NCI-H774 (cell line): ENCODE measurements at places on chromosomes 7 and 10.

DNA sequence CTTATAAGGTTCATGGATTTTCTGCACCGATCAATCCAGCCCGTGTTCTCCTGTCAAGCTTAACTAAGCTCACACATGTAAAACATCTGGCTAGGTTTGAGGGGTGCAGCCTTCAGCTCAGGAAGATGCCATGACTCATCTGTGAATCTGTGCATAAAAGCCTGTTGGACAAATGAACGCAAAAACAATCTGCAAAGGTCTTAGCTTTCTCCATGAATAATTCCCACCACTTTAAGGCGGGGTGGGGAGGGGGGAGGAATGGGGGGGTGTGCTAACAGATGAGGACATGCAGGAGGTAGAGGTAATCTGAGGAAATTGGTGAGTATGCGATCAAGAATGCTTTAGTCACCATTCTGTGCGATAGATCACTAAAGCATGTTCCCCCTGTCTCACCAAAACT, 4.8 kb downstream of the DOCK4 start:
- no peak for DNase-seq

DNA sequence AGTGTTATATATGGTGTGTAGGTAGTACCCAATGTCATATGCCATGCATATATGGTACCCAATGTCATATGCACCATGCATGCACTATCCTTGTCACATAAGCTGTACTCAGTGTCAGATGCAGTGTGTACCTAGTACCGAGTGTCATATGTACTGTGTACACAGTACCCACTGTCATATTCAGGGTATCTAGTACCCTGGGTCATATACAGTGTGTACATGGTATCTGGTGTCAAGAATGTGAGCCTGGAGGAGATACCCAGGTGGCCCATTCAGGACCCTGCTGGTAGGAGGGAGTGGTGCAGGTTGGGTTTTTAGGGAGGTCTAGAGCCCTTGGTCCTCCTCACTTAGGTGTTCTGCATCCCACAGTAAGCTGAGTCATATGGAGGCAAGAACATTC, 1.8 kb downstream of the ZMYND11 start:
- no peak for DNase-seq

DNA sequence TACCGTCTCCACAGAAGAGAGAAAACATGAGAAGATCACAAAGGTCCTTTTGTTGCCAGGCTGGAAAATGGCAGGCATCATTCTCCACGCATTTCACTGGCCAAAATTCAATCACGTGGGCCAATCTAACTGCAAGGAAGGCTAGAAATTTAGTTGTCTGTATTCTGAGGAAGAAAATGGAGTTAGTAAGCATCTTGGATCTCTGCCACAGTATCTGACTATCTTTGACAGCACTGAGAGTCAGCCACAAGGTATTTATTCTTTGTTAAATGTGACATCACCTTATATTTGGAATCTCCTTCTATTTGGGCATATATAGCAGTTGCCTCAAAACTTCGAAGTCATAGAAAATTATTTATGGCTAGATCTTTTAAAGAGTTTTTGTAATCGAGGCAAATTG, 213.9 kb downstream of the NSUN6 start:
- DNase-seq: no peak

DNA sequence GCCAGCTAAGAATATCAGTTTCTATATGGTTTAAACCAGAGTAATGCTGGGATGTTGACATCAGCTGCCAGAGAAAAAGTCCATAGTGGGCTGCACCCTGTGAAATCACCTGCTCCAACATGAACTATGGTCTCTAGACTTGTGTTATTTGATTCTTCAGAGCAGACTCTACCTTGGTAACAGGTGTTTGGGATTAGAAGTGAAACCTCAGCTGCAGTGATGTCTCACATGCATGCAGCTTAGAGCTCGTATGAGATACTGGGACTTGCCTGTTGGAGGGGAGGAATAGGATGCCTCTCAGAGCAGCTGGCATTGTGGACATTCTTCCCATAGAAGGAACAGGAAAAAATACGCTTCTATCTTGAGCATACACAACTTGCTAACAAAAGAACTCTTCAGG, 287.1 kb upstream of the CSTF2T start:
- no peak for DNase-seq

DNA sequence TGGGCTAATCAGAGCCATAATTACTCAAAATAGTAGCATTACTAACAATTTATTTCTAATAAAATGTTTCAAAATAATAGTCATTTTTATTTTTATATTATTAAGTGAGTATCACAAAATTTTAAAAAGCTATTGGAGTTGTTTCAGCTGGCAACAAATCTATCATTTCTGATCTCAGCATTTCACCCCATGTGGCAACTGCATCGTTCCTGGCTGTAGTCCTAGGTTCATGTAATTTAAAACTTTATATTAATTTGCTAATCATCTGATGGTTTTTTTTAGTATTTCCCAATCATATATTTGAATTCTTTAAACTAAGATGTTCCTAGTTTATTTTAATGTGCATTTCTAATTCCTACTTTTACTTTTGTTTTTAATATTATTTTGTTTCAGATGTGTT, 293.0 kb upstream of the AKR1E2 start:
- no peak for DNase-seq

DNA sequence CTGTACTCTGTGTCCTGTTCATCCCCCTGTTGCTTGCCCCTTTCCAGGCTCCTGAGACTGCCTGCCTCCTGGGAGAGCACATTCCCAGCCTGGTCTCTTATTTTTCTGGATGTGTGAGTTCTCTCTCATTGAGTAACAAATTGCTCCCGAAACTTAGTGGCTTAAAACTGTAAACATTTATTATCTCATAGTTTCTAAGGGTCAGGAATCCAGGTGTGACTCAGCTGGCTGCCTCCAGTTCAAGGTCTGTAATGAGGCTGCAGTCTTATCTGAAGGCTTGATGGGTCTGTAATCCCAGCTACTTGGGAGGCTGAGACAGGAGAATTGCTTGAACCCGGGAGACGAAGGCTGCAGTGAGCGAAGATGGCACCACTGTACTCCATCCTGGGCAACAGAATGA, 53.6 kb upstream of the PRR15 start:
- no peak for DNase-seq

DNA sequence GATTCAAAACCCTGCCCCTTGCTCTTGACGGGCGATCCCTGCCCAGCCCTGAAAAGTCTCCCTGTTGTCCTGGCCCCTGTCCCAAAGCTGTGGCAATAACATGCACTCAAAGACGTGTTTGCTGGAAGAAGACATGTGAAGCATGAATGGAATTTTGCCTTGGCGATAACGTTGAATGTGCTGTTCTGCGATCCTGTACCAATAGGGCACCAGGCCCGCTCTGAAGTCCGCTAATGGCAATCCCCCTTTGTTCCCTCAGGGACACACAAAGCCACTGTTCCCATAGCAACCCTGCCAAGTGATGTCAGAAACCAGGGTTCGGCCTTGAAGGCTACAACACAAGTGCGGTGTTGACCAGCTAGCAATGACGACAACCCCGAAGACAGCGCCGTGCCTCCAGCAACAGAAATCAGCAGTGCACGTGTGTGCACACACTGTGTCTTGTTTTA, 284.6 kb downstream of the KLF6 start:
- no peak for DNase-seq

DNA sequence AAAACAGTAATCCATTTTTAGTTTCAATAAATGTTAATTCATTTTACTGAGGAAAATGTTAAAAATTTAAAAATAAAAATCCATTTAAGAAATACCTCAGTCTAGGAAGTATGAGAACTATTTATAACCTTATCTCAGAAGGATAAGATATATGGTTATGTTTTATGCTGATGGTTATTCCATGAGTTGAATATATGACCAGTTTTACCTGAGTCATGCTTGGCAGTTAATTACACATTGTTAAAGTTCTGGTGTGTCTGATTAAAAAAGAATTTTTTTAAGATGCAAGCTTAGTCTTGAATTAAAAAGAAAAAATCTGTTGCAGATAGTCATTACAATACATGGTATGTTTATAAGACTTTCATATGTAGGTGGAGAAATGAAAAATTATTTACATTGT, 191.7 kb downstream of the ARL4A start:
- DNase-seq: no peak

- DNase-seq: no peak
These were observed 972 bp upstream of the CXCL12 start for GRCh38 chr10:44385696-44386441.

DNA sequence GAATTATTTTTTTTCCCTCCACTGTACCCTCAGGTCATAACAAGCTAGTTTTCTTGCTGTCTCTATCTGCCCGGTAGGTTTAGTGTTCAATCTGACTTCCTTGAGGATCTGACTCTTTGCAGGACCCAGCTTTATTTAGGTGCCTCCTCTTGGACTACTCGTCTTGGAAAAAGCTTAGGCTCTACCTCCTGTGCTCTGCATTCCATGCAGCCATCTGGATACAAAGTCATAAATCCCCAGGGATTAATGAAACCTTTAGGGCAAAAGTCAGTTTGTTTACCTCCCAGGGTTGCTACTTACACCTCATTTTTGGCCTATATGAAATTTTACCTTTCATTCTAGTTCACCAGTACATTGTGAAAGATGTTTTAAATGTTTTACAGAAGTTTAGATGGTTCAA, 8.0 kb downstream of the STAG3 start:
- DNase-seq: no peak

- DNase-seq: no peak
These were observed 58.4 kb upstream of the PCGF5 start for GRCh38 chr10:91162050-91162494.

DNA sequence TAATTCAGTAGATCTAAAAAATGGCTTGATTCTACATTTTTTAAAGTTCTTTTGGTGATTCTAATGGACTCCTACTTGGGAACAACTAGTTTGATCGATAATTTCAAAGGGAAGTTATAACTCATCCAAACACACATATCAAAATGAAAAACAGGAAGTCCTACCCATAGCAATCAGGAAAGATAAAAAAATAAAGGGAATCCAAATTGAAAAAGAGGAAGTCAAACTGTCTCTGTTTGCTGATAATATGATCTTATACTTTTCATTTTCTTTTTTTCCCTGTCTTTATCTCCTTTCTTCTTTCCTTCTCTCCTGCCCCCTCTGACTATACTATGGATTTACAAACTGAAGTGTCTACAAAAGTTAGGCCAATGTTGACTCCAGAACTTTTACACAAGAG, 118.8 kb downstream of the IQUB start:
- DNase-seq: no peak

DNA sequence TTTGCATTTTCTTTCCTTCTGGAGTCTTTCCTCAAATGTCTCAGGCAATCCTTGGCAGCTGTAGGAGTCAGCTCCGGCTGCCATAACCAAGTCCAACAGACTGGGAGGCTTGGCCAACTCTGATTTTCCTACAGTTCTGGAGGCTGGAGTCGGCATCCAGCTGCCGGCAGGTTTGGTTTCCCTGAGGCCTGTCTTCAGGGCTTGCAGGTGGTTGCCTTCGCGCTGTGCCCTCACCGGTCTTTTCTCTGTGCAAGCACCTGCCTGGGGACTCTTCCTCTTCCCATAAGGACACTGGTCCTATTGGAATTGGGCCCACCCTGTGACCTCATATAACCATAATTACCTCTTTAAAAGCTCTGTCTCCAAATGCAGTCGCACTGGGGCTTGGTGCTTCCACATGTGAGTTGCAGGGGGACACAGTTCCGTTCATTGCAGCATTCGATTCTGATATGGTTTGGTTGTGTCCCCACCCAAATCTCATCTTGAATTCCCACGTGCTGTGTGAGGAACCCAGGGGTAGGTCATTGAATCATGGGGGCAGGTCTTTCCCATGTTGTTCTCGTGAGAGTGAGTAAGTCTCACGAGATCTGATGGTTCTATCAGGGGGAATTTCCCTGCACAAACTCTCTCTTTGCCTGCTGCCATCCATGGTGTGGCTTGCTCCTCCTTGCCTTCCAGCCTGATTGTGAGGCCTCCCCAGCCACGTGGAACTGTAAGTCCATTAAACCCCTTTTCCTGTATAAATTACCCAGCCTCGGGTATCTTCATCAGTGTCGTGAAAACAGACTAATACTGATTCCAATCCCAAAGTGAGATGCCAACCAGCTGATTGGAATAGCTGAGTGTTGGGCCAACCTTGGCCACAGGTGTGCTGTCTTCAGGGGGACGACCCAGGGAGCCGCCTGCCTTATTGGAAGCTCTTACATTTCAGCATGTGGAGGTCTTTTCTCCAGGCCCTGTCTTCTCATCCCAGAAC, 7.9 kb downstream of the GALNTL5 start:
- no peak for DNase-seq

DNA sequence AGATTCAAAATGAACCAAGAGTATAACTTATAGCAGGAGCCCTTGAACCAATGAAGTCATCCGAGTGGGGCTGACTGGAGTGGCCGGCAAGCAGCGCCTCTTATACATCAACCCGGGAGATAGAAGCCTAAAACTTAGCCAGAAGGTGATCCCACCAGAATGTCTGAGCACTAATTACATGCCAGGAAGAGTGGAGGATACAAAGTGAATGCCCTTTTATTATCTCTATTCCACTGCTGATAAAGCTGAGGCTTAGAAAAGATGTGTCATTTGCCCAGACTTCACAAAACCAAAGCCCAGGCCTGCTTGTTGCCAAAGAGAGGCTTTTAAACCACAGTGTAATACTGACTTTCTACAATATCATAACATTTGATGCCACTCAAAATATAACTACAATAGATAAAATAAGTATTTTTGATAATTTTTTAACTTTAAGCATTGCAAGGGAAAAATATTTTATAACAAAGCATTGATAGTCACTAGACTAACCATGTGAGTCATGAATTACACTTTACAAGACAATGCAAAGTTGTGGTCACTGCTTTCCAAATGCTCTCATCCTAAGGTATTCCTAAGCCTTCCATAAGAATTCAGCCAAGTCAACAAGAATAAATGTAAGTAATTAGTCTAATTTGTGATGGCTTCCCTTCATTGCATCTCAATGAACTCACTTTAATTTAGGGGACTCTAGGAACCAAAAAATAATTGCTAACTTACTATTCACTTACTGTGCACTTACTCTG, 58.6 kb upstream of the ARID5B start:
- no peak for DNase-seq

DNA sequence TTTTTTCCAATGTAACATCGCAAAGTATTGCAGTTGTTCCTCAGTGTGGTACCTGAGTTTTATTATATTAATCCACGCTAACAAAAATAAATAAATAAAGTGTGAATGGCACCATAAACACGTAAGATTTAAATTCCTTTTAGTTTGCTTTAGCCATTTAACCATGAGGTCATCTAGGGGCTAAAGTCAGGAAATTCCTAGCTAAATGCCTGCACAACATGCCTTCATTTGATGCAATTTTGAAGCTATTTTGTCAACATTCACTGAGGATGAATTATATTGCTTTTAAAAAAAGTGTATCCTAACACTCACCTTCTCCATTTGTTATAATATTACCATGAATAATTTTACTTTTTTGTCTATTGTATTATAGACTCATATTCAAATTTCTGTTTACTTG, 714.4 kb downstream of the GATA3 start:
- DNase-seq: no peak

GRCh38 chr10:92849234-92849525, 860 bp downstream of the EXOC6 start:
- no peak for DNase-seq

DNA sequence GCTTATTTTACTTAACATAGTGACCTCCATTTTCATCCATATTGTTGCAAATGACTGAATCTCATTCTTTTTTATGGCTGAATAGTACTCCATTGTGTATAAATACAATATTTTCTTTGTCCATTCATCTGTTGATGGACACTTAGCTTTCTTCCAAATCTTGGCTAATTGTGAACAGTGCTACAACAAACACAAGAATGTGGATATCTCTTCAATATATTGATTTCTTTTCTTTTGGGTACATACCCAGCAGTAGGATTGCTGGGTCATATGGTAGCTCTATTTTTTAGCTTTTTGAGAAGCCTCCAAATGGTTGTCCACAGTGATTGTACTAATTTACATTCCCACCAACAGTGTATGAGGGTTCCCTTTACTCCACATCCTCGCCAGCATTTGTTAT, 58.0 kb downstream of the CREB5 start:
- DNase-seq: no peak

GRCh38 chr10:49512121-49512809, 26.7 kb downstream of the ERCC6 start:
- DNase-seq: no peak
